ENCODE measurements at places on chromosomes 3 and 15.

GRCh38 chr3:152051501-152052404, 178.3 kb downstream of the SUCNR1 start:
- no peak for DNase-seq

- no peak for DNase-seq
These were observed 633 bp downstream of the THPO start for GRCh38 chr3:184377374-184377773.

GRCh38 chr15:89900849-89901248, 7.1 kb upstream of the AP3S2 start:
- no peak for DNase-seq

GRCh38 chr3:191441687-191442086, 19.3 kb upstream of the PYDC2 start:
- DNase-seq, result no peak

- no peak for DNase-seq
These were observed 730.6 kb upstream of the NECTIN3 start for GRCh38 chr3:110341047-110341446.

DNA sequence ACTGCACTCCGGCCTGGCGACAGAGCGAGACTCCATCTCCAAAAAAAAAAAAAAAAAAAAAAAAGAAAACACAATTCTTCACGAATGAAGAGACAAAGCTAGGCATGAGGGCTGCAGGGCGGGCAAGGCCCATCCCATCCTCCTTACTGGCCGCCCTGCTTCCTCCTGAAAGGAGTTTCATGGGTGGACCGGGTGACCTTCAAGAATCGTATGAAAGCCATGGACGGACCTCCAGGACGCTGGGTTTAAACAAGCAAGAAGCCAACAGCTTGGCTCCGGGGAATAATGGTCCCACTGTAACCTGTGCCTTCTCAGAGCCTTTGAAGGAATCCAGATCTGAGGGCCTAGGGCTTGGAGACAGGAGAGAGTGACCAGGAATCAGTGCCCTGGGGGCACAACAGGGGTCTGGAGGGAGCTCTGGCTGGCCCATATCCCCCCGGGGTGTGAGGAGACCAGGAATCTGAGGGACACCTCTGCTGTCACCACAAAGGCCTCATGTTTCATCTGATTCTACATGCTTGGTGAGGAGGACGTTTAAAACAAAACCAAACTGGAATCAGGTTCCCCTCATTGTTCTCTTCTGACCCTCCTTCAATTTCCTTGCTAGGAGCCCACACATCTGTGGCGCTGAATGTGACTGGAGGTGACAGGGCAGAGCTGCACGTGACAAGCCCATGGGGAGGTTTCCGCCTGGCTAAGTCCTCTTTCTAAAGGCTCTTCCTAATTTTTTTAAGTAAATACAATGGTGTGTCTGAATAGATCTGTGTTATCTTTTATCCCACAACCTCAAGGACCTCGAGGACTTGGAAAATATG, 46.1 kb downstream of the WHAMM start:
- peak; percentile 78 for DNase-seq

DNA sequence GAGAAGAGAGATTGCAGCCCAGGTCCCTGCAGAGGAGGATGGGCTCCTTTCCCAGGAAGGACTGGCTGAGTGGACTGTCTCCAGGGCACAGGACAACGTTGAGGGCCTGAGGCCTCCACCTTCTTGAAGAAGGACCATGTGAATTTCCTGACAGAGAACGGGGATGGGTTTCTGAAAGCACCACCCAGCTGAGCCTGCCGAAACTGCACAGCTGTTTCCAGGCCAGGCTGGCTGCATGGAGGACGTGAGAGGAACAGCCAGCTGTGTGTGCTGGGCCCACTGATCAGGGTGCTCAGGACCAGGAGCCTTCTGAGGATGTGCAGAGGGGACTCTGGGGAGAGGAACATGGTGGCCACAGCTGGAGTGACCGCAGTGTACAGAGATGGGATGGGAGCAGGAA, 39.2 kb downstream of the HMCES start:
- no peak for DNase-seq

- DNase-seq, result no peak
These were observed 175.8 kb downstream of the VGLL4 start for GRCh38 chr3:11467875-11468274.

GRCh38 chr15:40467261-40467615, 3.5 kb upstream of the CHST14 start:
- no peak for DNase-seq

GRCh38 chr15:92495446-92495845, 101.8 kb downstream of the ST8SIA2 start:
- no peak for DNase-seq

DNA sequence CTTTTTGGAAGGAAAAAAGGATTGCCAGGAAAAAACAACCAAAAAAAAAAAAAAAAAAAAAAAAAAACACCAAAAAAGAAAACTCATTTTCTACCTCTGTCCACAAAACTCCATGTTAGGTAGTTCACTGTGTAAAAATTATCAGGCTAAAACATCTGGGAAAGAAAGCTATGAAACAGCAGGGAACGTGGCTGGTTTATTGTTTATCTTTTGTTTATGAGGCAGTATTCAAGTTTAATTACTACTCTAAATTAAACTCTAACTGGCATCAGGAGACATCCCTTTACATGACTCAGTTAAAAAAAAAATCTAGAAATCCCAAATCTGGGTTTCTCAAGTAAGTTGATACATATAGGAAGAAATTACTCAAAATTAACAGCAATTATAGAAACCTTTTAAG, 21.8 kb downstream of the MEIS2 start:
- DNase-seq, result no peak

DNA sequence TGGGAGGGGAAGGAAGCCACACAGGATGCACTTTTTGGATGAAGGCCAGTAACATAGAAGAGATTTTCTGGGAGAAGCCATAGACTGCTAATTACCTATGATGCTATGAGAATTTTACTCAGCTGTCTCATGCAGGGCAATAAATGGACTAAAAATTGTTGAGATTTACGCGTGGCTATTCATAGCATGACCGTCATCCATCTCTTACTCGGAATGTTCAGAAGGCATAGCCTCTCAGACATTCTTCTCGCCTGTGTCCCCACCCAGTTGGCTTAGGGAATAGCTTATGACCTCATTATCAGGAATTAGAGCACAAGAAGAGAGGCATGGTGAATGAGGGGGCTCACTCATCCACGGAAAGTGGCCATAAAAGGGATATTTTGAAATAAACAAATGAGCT, 107.9 kb upstream of the ATP10A start:
- DNase-seq, result no peak

DNA sequence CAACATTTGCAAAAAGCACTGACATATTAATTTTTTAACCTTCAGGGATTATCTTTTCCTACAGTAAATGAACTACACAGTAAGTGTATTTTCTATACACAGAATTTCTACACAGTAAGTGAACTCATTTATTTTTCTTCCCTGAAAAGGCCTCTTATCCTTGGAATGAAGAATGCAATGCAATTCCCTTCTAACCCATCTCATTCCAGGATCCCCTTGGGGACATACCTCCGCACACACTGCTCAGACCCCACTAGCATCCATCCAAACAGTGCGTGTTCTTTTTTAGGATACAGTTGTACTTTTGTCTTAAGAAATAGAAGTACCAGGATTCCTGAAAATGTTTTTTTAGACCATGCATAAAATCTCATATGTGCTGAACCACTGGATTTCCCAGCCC, 152.8 kb downstream of the UACA start:
- no peak for DNase-seq

DNA sequence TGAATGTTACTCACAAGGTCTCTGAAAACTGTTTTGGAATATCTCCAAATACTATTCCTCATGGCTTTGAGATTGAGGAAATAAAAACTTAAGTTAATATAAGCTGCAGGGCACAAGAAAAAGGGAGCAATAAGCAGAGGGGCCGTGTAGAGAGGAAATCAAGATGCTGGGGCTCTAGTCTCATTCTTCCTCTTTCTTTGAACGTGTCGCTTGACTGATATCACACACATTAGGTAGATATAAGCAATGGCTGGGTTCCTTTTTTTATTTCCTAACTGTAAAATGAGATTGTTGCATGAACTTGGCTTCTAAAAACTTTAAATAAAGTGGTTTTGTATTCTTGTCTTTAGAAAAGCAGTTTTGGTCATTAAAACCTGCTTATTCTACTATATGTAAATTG, 326.7 kb upstream of the ROPN1 start:
- no peak for DNase-seq
